ENCODE measurements at places on chromosomes 7 and 10.
A peak's percentile ranks its signal among the peaks of the same experiment; 100 is the strongest.

DNA sequence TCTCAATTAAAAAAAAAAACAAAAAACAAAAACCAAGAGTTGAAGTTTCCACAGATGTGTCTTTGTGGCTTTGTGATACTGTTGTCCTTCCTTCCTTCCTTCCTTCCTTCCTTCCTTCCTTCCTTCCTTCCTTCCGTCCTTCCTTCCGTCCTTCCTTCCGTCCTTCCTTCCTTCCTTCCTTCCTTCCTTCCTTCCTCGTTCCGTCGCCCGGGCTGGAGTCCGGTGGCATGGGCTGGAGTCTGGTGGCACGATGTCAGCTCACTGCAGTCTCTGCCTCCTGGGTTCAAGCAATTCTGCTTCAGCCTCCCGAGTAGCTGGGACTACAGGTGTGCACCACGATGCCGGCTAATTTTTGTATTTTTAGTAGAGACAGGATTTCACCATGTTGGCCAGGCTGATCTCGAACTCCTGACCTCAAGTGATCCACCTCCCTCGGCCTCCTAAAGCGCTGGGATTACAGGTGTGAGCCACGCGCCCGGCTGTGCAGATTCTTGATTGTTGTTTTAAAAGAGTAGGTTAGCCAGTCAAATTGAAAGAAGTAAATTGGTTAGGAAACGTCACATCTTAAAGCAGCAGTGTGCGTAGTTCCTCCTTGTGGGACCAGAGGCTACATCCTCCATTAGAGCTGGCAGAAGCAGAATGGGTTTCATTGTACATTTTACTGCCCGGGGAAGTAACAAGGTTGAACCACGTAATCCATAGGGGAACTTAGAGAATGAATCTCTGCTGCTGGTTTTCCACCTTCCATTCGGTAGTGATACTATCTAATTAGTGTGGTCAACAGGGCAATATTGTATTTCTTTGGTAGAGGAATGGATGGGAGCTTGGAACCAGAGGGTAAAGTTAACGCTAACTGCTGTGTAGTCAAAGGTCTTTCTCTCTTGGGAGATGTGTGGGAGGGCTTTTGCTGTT lies 20.6 kb downstream of the DNAJB6 start:
- no peaks in the 10 kb centered on the region for H3K27me3 ChIP-seq
- H3K36me3 ChIP-seq = peaks cover 38% of the 10 kb centered on the region
- no peak for DNase-seq
- H3K27ac ChIP-seq = no peak overlapping the region

DNA sequence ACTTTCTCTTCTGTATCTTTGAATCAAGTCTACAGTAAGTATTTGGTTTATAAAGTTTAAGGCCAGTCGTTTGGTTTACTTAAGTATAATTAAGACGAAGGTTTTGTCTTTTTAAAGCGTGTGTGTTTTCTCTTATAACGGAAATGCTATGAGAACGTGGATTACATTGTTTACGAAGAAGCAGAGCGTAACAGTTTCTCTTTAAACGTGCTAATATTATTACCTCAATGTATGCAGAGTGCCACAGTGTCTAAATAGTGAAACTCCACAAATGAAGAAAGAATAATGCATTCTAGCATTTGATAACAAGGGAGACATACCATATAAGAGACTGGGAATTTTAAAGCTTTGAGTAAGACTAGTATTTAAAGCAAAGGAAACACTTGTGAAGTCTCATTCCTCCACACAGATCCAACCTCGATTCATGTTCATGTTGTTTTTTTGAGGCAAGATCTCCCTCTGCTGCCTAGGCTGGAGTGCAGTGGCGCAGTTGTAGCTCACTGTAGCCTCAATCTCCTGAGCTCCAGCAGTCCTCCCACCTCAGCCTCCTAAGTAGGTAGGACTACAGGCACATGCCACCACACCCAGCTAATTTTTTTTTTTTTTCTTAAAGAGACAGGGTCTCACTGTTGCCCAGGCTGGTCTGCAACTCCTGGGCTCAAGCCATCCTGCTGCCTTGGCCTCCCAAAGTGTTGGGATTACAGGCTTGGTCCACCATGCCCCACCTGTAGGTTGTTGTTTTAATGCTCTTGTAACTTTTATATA lies 75.1 kb downstream of the ANKRD61 start:
- peak overlapping the region; percentile 98 for H3K27ac ChIP-seq
- peak overlapping the region; percentile 92 for H3K4me3 ChIP-seq
- H3K36me3 ChIP-seq = peaks cover 13% of the 10 kb centered on the region
- DNase-seq = peak; percentile 67
- H3K27me3 ChIP-seq = no peaks in the 10 kb centered on the region
- peaks cover 38% of the 10 kb centered on the region for H3K4me1 ChIP-seq

DNA sequence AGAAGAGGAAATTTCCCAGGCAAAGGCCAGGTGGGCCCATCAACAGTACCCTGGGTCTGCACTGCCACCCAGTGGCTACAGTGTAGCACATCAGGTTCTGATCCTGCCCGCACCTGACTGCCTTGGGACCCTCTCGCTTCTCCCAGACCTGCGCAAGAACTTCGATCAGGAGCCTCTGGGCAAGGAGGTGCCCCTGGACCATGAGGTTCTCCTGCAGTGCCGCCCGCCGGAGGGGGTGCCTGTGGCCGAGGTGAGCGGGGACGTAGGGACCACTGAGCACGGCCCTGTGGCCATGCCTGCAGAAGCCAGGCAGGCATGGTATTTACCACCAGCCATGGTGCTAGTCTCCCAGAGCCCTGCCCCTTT lies 33.9 kb upstream of the SLC29A3 start:
- H3K27ac ChIP-seq = no peak overlapping the region
- no peaks in the 10 kb centered on the region for H3K4me1 ChIP-seq
- H3K4me3 ChIP-seq = no peak overlapping the region
- H3K27me3 ChIP-seq = no peaks in the 10 kb centered on the region
- H3K36me3 ChIP-seq = no peaks in the 10 kb centered on the region

DNA sequence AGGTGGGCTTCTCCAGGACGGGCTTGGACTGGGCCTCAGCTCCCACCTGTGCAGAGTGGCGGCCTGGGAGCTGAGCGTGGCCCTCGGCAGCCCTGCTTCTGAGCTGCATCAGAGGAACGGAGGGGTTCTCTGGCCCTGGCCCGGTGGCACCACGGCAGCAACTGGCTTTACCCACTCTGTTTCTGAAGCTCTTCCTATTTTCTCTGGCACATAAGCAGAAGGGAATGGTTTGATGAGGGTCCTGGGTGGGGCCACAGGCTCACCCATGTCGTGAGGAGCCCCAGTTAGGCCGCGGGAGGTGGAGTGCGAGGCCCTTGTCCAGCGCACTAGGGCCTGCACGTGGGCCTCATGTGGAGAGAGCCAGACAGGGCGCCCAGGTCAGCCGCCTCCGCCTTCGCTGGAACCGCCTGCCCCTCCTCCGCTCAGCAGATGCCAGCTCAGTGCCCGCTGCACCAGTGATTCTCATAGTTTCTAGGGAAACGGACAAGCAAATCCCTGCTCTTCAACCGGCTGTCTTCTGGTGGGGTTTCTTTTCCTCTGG lies 284.0 kb downstream of the CELF2 start:
- H3K27me3 ChIP-seq = no peaks in the 10 kb centered on the region
- peak overlapping the region; percentile 35 for H3K27ac ChIP-seq
- H3K4me3 ChIP-seq = no peak overlapping the region
- no peaks in the 10 kb centered on the region for H3K4me1 ChIP-seq
- DNase-seq = no peak

GRCh38 chr7:47622946-47623640 lies 41.2 kb upstream of the TNS3 start:
- no peak overlapping the region for H3K4me3 ChIP-seq
- no peaks in the 10 kb centered on the region for H3K4me1 ChIP-seq
- H3K36me3 ChIP-seq = no peaks in the 10 kb centered on the region
- H3K27me3 ChIP-seq = no peaks in the 10 kb centered on the region

Data from activated naive CD4-positive, alpha-beta T cell treated with anti-CD3 and anti-CD28 coated beads, Interleukin-2, amount 10 ng/mL, durations not matched to agents 7 days and 5 days (primary cell).